Hepatocyte (in vitro differentiated cells): ENCODE measurements at places on chromosomes 12 and 14. TPM values are rescaled to one million over a fixed set of nuclear protein-coding genes. Genes with fewer than 3 reads are reported as not detected.

TGFB3 gene
- polyA plus RNA-seq = 23.1 and 26.0 TPM in 2 replicates

IL26 gene
- not detected in 2 replicates for polyA plus RNA-seq

KRT83 gene
- not detected in 2 replicates for polyA plus RNA-seq

PTPRB gene
- 0.36 and 0.41 TPM in 2 replicates for polyA plus RNA-seq

MSI1 gene
- 4.4 and 5.6 TPM in 2 replicates for polyA plus RNA-seq

BICDL1 gene
- polyA plus RNA-seq = 21.9 and 26.6 TPM in 2 replicates

PMCH gene
- not detected in 2 replicates for polyA plus RNA-seq
